Muscle of arm (tissue), 14 donors: ENCODE measurements at places on chromosomes 7 and 10.
A peak's percentile ranks its signal among the peaks of the same experiment; 100 is the strongest.

GRCh38 chr10:33196710-33197491 lies 137.6 kb downstream of the NRP1 start:
- DNase-seq = no peak

- DNase-seq = no peak
Observed at GRCh38 chr7:26538689-26539088, 247.0 kb downstream of the SNX10 start.

DNA sequence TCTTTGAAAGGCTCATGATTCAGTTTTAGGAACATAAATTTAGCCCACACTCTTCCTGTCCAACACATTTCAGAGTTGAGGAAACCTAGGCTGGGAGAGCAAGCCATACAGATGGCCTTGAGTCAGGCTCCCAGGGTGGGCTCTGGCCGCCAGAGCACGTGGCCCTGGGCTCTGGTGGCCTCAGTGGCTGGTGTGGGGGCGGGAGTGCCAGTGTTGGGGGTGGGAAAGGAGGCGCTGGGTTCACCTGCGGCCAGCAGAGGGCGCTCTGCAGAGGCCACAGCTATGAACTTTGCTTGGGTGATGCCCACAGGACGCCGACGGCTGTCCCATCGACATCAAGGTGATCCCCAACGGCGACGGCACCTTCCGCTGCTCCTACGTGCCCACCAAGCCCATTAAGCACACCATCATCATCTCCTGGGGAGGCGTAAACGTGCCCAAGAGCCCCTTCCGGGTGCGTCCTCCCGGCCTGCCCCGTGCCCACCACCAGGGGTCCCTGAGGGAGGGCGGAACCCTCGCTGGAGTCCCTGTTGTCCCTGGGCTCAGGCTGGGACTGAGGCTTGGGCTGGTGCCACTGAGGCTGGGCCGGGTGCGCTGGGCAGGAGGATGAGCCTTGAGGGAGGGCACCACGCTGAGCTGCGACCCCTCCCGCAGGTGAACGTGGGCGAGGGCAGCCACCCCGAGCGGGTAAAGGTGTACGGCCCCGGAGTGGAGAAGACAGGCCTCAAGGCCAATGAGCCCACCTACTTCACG lies 11.9 kb downstream of the FLNC start:
- DNase-seq = peak; percentile 33

GRCh38 chr7:51318886-51319579 lies 2.4 kb upstream of the COBL start:
- no peak for DNase-seq

GRCh38 chr7:152594801-152595200 lies 81.1 kb downstream of the XRCC2 start:
- no peak for DNase-seq

GRCh38 chr10:13571541-13571940 lies 15.2 kb upstream of the PRPF18 start:
- DNase-seq = no peak

DNA sequence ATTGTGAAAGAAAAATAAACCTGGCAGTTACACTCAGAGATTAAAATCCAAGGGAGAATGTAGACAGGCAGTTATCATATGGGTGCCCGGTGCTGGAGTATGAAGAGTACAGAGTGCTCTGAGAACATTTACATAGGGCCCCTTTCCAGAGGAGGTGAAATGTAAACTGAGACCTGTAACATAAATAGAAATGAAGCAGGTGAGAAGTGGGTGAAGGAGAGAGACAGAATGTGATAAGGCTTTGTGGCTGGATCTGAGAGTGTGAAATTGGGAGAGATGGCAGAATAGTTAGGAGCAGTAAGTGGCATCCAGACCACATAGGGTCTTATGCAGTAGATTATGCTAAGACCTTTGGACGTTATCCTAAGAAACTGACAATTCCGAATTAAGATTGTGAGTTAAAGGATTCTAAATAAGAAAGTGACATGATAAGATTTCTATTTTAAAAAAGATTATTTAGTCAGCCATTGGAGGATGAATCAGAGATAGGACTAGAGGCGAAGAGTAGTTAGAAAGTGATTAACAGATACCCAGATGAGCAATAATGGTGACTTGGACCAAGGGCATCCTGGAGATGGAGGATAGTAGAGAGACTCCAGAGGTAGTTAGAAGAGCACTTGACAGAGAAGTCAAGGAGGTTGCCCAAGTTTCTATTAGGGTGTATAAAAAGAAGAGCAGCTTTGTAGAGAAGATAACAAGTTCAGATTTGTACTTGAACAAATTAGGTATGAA lies 36.7 kb downstream of the DNAH11 start:
- no peak for DNase-seq

DNA sequence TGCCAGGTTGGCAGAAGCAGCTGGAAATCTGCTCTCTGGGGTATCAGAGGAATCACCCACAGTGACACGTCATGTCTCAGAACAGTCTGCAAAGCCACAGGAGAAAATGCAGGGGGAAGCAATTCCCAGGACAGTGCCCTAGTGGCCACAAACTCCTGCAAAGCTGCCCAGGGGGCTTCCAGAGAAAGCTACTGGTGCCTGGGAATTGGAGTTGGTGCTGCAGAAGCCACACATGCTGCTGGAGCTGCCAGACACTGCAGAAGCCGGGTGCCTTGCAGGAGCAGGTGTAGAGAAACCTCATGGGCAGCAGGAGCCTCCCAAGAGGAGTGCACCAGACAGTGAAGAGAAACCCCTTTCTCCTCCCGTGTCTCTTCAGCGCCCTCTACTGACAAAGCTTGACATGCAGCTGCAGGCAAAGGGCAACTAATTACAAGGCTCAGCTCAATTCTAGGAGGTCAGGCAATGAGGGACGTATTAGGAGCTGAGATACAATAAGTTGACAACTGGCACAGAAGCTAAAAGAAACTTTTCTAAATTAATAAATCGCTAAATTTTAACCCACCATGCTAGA lies 30.2 kb upstream of the NUB1 start:
- DNase-seq = no peak

DNA sequence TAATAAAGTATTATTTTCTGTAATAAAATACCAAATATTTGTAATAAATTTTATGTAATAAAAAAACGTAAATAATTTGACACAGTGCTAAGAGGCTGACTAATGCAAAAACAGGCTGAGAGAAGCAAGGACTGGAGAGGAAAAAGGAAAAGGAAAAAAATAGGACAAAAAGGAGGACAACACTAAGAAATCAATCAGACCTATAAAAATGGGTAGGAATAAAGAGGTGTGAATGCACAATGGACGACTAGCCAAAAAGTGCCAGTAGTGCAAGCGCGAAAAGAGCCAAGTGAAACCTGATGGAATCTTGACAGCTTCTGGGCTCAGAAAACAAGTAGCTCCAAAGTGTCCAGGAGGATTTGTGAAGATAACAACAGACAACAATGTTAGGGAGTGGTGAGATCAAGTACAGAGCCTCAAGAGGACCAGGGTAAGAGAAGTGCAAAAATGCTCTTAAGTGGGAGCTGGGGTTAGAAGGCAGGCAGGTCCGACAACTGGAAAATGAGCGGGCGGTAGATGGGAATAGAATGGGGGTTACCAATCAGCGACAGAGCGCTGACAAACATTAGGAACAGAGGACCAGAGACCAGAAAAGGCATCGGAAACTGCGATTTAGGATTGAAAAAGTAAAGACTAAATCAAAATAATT lies 1.2 kb downstream of the BRAF start:
- no peak for DNase-seq

GRCh38 chr10:50498465-50498864 lies 125.3 kb downstream of the SGMS1 start:
- no peak for DNase-seq

DNA sequence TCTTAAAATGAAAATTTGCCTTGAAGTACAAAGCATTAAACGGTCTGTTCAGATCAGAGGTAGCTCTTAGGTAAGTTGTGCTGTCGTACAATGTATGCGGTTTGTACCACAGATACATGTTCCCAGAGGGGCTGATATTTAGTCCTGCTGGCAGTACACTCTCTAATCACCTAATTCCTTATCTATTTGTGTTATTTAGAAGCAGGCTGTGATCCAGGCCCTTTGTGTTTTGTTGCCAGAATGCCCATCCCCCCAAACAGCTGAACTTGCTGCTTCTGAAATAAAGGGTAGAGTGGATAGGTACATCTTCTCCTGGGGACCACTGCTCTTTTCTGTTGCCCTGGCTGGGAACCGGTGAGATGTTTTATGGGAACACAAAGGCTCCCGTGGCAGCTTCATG lies 84.5 kb downstream of the SND1 start:
- no peak for DNase-seq

DNA sequence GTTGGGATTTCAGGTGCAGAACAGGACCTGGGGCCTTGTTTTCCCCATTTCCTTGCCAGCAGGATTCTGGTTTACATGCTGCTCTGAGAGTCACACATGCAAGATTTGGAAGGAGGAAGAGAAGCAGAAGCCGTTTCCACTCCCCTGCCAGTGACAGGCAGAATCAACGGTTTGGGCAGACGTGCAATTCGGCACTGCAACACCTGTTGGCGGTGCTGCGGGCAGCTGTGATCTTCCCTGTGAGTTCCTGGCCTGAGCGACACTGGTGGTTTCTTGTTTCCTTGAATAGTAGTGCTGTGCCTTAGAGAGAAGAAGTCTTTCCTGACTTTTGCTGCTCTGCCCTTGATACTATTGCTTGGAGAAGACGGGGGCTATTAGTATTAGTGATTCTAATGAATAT lies 1126.2 kb downstream of the TYW1 start:
- no peak for DNase-seq

GRCh38 chr10:86359111-86359510 lies 7.5 kb downstream of the GRID1 start:
- DNase-seq = no peak

- DNase-seq = peak; percentile 19
Observed at GRCh38 chr10:8453587-8453986, 399.1 kb downstream of the GATA3 start.

DNA sequence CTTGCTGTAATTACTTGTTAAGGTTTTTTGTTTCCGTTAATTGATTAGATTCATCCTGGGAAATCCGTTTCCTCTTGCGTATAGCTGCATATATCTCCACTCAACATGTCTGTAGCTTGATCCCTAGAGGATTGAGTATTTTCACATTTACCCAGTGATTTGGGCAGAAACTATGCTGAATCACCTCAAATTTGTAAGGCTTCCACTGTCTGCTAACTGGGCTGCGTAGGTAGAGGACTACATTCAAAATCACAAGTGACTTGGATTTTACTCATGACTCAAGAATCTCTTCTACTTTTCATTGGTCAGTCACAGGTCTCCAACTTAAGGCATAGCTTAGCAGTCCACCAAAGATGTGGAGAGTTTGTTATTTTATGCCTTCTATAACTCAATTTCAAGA lies 141.8 kb downstream of the POLR1F start:
- no peak for DNase-seq

- no peak for DNase-seq
Observed at GRCh38 chr7:47143339-47143738, 438.6 kb downstream of the TNS3 start.

DNA sequence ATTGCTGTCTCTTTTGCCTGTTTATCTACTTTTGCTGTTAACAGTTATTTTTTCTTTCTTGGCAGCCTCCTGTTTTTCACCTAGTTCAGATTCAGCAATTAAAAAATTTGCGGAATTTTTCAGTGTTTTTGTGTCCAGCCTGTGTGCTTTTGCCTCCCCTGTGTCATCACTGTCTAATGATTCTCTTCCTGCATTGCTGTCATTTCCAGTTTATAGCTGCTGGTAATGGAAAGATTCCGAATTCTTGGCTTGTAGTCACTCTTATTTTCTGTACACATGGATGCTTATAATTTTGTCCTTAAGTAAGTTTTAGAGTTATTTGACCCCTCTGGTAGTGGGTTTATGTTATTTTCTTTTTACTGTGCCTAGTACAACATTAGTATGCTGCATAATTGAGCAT lies 25.1 kb downstream of the GLRX3 start:
- DNase-seq = no peak

DNA sequence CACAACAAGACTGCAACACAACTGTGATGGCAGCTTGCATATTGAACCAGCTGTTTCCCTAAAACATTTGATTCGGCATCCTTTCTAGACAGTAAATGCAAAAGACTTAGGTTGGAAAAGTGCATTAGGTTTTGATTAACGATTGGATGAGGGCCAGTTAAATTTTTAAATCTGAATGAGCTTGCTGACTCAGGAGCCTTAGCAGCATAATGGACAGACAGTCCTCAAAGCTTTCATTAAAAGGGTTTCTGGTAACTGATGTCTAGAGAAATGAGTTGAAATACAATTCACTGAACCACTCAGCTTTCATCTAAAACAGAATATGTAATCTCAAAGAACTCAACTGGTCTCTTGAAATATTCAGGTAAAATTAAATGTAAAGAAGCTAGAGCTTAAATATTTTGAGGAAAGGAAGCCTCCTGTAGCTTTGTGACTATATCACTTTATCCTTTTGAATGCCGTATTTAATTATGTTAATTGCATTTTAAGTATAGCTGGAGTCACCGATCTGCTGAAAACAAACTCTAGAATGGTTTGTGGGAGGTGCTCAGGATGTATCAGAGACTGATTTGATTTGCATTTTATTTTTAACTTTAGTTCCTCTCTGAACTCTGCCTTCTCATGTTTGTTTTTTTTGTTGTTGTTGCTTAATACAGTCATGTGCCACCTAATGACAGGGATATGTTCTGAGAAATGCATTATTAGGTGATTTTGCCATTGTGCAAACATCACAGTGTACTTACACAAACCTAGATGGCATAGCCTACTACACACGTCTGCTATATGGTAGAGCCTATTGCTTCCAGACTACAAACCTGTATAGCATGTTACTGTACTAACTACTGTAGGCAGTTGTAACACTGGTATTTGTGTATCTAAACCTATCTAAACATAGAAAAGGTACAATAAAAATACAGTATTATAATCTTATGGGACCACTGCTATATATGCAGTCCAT lies 29.2 kb upstream of the ATRNL1 start:
- DNase-seq = peak; percentile 15

DNA sequence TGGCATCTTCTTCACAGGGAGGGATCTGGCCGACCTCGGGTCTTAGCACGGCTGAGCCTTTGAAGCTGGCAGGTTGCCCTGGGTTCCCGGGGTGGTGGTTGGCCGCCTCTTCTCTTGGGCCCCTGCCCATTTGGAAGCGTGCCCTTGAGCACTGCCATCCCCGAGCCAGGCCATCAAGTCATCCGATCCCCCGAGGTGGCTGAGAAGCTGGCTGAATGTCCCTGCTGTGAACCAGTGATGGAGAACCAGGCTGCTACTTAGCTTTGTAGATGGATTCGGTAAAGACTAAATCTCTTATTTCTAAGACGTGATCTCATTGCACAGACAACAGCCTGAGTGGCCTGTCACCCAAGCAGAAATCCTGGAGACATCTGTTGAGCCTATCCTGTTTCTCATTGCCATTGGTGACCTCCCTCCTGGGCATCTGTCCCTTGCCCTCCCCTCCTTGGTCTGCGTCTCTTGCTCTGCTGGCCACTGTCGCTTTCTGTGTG lies 74.3 kb downstream of the GRK5 start:
- DNase-seq = no peak

- DNase-seq = no peak
Observed at GRCh38 chr10:26222563-26222962, 6.0 kb downstream of the GAD2 start.

- DNase-seq = no peak
Observed at GRCh38 chr10:44902941-44903545, 8.1 kb upstream of the TMEM72 start.
